ENCODE measurements at places on chromosomes 6 and 20.

DNA sequence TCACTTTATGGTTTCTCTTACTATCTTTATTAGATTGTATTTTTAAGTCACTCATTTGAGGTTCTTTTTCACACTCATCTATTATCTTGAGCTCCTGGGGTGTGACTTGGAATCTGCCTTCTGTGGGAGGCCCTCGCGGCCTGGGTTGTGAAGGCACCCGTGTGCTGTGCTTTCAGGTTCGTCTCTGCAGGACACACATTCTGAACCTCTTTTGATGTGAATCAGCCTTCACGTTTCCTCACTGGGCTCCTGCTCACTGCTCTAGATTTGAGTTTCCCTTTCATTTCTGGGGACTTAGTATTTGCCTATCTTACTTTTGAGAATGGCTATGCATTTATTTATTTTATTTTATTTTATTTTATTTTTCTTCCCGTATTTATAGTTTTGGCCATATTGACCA lies 97.8 kb downstream of the PACRG start:
- DNase-seq: no peak

DNA sequence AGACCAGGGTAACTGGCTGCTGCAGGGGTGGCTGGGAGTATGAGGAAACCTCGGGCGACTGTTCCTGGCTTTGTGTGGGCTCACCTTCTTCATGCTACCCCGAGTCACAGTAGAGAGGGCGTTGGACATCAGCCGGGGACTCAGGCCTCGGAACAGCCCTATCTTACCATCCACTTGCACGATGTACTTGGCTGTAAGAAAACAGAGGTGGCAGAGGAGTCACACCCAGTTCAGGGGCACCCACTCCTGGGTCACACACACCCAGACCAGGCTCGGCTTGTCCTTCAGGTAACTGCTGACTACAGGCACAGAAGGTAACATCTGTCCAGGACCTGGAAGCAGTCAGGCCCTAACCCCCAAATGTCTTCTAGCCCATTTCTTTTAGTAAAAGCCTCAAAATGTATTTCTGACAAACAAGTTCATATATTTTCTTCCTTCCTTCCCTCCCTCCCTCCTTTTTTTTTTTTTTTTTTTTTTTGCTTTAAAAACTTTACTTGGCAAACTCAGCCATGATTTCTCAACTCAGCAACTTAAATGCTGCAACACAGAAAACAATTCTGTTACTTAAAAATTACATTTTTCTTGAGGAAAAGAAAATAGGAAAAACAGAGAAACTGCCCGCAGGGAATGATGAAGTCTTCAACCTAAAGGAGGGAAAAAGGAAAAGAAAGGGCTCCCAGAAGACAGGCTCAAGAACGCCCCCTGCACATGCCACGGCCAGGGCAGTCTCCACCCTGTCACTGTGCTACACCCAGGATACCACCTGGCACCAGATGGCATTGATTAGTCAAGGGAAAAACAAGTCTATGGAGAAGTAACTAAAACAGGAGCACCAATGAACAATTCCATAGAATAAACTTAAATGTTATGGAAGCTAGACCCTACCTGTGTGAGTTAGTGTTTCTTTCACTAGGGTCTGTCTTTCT lies 7.3 kb downstream of the MTCH1 start:
- DNase-seq: no peak

- DNase-seq: peak; percentile 26
These were observed 291.1 kb downstream of the CLIC5 start for GRCh38 chr6:45724511-45724910.

DNA sequence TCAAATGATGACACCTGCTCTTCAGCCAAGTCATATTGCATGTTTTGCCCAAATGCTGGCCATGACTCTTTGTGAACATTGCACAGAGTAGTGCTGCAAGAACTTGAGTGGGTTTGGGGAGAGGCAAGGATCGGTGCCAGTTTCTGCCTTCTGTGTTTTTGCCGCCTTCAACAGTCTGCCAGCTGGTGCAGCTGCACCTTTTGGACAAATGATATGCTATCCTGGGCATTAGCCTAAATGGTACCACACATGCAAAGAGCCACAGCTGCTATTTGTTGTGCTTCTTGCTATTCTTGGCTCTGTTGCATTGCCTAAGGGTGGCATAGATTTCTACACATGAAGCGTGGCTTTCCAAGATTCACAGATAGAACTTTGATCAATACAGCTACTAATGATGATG lies 189.0 kb upstream of the CCN2 start:
- DNase-seq: no peak

GRCh38 chr6:25971187-25971821 lies 8.7 kb downstream of the TRIM38 start:
- DNase-seq: peak; percentile 73

- no peak for DNase-seq
These were observed 224.9 kb downstream of the FARS2 start for GRCh38 chr6:5486214-5486613.

- DNase-seq: no peak
These were observed 108.6 kb upstream of the CDYL start for GRCh38 chr6:4667591-4667990.

DNA sequence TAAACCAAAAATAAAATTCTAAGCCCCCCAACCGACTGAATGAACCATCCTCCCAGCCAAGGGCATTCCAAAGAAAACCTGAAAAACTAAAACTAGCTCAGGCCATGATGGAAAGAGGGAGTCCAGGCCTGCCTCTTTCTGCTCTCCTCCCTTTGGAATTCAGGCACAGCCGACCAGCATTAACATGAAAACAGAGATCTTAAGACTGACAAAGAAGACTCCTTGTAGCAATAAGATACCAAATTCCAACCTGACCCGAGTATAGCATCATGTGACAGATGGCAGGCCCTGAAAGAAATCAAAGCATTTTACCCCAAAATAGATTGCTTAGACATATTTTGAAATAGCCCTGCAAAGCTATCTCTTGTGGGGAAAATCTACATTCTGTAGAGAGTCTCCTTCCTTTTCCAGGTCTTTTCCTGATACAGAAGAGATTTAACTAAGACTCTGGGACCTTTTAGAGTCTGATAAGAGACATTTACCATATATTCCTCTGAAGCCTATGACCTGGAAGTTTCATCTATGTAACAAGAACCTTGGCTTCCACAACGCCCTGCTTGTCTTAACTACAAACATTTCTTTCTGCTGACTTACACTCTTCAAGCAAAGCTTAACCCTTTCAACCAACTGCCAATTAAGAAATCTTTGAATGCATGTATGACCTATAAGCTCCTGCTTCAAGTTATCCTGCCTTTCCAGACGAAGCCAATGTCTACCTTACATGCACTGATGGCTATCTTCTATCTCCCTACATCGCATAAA lies 22.2 kb upstream of the TXLNB start:
- no peak for DNase-seq

DNA sequence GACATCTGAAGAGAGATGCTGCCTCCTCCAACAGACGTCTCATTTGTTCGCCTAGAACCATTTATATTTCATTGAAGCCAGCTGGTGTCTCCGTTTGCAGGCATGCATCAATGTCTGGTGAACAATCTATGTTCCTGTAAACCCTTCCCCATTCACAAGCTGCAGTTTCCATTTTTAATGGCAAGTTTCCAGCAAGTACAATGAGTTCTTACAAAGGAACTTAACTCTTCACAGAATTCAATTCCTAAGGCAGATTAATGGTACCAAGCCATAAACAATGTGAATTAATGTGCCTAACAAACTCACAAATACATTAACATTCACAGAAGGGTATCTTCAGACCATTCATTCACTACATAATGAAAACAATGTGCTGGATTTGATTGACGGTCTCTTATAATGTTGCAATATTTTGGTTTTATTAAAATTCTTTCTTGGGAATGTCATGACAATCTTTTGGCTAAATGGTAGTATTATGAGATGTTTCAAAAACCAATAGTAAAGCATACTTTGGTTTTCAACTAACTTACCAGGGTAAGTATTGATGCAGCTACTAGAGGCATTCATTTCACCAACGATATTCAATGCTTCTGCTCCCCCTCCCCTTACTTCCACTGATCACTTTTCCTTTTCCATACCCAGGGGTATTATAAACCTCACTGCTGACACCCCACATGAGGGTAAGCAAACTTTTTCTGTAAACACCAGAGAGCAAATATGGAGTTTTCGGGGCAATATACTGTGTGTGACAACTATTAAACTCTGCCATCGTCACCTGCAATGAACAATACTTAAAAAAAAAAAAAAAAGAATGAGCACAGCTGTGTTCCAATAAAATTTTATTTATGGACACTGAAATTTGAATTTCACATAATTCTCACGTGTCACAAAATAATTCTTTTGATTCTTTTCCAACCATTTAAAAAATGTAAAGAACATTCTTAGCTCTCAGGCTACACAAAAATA lies 4.2 kb downstream of the AKIRIN2 start:
- no peak for DNase-seq

GRCh38 chr6:82178759-82179112 lies 68.8 kb downstream of the IBTK start:
- no peak for DNase-seq

DNA sequence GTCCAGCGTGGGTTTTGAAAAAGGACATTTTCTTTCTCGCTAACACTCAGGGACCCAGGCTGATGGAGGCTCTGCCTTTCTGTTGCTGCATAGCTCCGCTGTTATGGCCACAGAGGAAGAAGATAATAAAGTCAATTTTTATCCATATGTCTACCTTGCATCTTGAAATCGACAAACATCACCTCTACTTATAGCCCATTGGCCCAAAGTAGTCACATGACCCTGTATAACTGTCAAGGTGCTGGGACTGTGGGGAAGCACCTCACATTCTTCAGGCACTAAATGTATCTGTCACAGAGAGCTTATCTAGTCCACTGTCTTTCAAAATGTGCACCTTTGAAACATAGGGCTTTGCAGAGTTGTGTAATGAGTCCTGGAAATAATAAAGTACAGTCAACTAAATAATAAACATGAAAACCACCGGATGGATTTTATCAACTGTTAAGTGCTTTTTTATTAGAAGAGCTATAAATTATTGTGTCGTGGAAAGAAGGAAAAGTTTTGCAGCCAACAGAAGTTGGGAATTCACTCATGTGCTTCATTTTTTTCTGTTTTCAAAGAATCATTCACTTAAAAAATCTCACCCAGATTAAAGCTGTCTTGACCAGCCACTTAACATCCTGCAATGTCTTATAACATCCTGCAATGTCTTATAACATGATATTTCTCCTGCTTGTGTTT lies 47.7 kb upstream of the RCAN2 start:
- DNase-seq: no peak

GRCh38 chr6:27693766-27694546 lies 218.2 kb downstream of the OR2B2 start:
- DNase-seq: peak; percentile 69

DNA sequence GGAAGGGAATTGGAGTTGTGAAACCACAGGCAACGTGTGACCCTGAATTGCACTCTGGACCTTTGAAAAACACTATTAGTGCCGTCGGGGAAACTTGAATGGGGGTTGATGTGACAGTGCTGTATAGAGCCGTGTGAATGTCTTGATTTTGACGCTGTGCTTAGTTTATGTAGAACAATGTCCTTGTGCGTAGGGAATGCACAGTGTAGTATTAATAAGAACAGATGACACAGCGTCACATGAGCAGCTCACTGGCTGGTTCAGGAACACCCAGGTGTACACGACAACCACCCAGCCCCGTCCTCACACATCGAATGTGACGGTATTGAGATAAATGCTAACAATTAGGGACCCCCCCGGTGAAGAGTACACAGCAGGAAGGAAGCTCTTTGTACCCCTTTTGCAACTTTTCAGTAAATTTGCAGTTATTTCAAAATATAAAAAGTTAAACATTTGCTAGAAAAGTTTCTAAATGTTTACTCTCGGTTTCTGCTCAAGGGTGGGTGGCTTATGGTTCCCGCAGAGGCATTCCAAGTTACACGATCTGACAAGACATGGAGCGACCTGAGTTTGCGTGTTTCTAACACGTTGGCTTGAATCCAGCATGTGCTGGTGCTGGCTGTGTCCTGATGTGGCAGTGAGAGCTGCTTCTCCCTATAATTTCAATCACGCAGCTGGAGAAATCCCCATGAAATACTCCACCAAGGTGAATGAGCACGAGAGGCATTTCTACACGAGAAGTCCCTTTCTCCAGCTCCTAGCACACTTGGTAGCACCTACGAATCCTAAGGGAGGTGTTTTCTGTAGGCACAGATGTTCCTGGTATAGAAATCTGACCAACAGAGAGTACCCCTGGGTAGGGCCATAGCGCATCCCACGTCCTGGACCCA lies 208.0 kb upstream of the EXOC2 start:
- DNase-seq: no peak

- no peak for DNase-seq
These were observed 2.3 kb downstream of the PXDC1 start for GRCh38 chr6:3749067-3749841.

- DNase-seq: no peak
These were observed 12.2 kb downstream of the SNAP91 start for GRCh38 chr6:83696674-83697073.

- DNase-seq: no peak
These were observed 771 bp downstream of the ARFRP1 start for GRCh38 chr20:63706852-63707557.

DNA sequence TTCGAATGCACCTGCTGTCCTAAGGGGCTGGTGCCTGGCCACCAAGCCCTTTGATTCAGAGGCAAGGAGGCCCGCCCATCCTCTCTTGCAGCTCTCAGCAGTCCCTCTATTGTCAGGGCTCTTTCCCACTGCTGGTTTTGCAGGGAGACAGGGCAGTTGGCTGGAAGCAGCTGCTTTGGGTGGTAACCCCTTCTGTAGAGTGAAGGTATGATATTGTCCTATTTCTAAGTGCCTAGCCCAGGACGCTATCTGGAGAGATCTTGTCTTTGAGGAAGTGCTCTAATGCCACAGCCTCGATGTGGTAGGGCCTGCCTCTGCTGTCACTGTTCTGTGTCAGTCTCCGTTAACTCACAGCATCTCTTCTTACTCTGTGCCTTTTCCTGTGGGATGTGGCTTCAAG lies 5.6 kb downstream of the PLCG1 start:
- DNase-seq: no peak

- no peak for DNase-seq
These were observed 464.9 kb downstream of the TBC1D32 start for GRCh38 chr6:120869397-120869796.

DNA sequence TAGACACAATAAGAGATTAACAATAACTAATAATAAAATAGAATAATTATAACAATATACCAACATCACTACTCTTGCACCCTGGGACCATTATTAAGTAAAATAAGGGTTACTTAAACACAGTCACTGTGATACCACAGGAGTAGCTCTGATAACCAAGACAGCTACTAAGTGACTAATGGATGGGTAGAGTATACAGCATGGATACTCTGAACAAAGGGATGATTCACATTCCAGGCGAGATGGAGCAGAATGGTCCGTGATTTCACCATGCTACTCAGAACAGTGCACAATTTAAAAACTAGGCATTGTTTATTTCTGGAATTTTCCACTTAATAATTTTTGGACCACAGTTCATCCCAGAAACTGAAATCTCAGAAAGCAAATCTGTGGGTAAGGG lies 80.0 kb upstream of the FUT9 start:
- DNase-seq: no peak
